Fibroblast of skin of left quadriceps (primary cell): ENCODE measurements at places on chromosomes 6 and 20.

- DNase-seq = no peak
Observed at GRCh38 chr20:57654998-57655808, 35.0 kb upstream of the ZBP1 start.

DNA sequence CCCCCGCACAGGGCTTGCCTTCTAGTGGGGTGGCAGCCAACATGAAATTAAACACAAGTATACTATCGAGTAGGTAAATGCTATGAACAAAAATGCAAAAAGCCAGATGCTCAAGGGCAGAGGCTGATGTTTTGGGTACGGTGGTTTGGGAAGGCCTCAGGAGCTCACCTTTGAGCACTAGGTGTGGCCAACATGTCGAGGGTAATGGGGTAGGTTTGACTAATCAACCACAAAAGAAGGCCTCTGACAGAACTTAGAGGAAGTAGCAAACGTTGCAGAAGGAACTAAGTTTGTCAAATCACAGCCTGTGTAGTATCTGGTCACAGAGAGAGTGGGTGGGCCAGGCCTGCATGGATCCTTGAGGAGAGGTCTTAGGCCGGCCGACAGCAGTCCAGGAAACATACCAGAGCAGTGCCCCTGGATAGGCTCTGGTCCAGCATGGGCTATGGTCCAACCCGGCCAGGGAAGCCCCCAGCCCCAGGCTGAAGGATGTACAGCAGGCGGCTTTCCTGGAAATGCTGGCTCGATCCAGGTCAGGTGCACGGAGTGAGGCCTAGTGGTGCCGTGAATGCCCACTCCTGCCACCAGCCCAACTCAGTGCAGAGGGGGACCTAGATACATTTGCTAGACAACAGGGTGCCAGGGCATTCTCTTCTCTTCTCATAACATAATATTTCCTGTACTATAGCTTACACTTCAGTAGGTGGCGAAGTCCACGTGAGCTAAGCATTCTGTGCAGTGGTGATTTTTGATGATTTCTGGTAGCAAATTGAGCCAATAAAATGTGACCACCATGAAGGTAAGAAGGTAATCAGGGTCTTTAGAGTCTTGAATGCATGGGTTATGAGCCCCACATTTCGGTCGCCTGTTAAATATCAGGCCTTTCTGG, 56.3 kb upstream of the CD93 start:
- no peak for DNase-seq

DNA sequence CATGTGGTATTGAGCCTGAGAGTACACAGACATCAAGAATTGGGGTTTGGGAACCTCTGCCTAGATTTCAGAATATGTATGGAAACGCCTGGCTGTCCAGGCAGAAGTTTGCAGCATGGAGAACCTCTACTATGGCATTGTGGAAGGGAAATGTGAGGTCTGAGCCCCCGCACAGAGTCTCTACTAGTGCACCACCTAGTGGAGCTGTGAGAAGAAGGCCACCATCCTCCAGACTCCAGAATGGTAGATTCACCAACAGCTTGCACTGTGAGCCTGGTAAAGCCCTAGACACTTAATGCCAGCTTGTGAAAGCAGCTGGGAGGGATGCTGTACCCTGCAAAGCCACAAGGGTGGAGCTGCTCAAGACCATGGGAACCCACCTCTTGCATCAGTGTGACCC, 658.2 kb downstream of the HACE1 start:
- DNase-seq = no peak

DNA sequence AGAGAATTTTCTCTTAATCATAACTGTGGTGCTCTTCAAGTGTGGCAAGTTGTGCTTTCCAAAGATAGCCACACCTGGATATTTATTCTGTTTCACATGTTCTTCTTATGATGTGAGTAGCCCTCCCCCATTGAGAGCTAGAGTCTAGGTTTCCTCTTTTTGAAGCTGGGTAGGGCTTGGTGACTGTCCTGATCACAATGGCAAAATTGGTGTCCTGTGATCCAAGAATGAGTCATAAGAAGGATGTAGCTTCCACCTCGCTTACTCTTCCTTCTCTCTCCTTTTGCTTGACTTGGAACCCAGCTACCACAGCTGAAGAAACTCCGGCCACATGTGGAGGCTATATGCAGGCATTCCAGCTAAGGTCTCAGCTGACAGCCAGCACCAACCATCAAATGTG, 7.4 kb upstream of the IGF2R start:
- no peak for DNase-seq

DNA sequence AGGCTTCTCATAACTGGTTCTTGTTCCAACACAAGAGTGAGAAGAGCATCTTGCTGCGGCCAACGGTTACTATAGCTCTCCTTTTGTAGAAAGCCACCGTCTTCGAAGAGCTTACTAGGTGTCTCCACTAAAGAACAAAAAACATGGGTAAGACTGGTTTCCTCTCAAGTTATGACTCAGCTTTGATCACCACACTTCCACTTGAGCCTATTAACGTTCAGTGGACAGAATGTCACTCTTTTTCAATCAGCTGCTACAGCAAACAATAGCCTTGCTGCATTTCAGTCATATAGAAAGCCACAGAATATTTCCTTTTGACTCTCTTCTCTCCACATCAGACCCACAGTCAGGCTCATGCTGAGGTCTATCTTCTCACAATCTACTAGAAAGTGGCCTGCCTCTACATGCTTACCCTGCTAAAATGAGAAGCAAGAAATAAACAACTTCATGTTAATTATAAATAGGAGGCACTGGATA, 243.5 kb upstream of the PREP start:
- DNase-seq = no peak

DNA sequence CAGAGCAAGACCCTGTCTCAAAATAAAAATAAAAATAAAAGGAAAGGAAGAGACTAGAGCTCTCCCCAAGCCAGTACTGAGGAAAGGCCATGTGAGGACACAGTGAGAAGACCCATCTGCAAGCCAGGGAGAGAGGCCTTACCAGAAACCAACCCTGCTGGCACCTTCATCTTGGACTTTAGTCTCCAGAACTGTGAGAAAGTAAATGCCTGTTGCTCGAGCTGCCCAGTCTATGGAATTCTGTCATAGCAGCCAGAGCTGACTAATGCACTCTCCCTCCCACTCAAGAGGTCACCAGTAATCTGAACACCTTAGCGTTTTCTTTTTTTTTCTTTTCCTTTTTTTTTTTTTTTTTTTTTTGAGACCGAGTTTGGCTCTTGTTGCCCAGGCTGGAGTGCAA, 7.3 kb upstream of the PRPH2 start:
- DNase-seq = no peak

- no peak for DNase-seq
Observed at GRCh38 chr20:51784299-51784698, 16.1 kb upstream of the ATP9A start.
